Stimulated activated CD8-positive, alpha-beta memory T cell treated with anti-CD3 and anti-CD28 coated beads, Interleukin-2, amount 100 ng/mL, for 1 hour (primary cell): ENCODE measurements at places on chromosomes 2 and 18.

DNA sequence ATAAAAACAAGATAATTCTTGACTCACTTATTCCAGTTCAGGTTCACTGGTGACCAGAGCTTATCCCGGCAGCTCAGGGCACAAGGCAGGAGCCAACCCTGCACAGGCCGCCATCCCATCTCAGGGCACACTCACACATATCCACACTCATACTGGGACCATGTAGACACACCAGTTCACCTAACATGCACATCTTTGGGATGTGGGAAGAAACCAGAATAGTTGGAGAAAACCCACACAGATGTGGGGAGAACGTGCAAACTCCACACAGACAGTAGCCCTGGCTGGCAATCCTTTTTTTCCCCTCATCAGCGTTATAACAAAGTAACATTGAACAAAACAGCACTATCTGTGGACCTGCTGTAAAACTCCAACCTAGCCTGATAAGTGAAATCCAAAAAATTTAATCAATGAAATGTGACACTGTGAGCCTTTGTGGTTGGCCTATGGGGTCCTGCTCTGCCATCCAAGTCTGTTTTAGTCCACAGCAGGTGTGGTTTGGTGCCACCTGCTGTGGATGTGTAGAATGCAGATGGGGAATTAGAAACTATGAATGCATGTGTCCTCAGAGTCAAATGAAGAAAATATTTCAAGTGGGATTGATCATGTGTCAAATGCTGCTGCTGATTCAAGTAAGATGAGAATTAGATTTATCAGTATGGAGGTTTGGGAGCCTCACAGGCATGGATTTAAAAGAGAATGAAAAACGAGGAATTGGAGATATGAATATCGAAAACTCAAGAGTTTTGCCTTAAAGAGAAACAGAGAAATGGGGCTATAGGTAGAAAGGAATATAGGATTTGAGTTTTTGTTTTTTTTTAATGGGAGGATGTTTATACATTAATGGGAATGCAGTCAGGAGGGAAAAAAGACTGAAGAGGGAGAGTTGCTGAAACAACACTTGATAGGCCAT, 47.0 kb downstream of the UGP2 start:
- no peak for DNase-seq

DNA sequence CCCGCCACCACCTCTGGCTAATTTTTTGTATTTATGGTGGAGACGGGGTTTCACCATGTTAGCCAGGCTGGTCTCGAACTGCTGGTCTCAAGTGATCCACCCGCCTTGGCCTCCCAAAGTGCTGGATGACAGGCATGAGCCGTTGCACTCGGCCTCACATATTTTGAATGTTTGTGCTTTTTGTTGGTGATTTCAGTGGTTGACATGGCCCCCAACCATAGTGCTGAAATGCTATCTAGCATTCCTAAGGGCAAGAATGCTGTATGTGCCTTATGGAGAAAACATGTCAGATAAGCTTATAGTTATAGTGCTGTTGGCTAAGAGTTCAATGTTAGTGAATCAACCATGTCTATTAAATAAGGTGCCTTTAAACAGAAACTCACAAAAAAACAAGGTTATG, 8.9 kb downstream of the ZAP70 start:
- no peak for DNase-seq

GRCh38 chr2:201931951-201932350, 101.7 kb upstream of the FZD7 start:
- DNase-seq, result no peak

DNA sequence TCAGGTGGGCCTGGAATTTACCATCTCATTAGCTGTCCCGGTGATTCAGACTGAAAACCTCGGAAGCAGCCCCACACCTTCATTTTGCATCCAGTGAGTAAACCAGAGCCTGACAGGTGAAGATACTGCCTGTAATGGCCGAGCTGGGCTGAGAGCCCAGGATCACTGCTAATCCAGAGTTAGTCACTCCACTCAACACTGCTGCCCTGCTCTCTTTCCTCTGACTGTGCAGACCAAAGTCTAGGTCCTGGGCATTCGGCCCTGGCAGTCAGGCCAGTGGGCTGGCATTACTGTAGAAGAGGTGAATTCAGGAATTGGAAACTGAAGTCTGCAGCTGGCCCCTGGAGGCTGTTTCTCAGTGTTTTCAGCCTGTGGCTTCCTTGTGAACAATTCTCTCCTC, 44.3 kb downstream of the TMEM17 start:
- DNase-seq, result no peak
